ENCODE measurements at places on chromosomes 13 and 19.

GRCh38 chr13:33637978-33638743, 179.8 kb upstream of the RFC3 start:
- DNase-seq = no peak

DNA sequence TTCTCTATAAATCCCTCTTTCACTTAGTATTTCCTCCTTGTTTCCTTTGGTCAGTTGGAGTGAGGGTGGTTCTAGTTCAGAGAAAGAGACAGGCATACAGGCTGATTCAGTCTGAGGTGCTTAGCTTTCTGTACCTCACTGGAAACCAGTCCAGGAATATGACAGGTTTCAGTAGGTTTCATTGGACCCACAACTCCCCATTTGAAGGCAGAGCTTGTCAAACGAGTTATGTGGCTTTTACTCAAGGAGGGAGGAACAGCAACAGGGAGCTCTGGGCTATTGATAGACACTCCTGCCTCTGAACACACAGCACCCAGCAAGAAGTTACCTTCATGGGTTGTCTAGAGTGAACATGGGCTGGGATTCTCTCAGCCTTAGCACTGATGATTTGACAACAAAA, 14.5 kb downstream of the ACTN4 start:
- DNase-seq = no peak

DNA sequence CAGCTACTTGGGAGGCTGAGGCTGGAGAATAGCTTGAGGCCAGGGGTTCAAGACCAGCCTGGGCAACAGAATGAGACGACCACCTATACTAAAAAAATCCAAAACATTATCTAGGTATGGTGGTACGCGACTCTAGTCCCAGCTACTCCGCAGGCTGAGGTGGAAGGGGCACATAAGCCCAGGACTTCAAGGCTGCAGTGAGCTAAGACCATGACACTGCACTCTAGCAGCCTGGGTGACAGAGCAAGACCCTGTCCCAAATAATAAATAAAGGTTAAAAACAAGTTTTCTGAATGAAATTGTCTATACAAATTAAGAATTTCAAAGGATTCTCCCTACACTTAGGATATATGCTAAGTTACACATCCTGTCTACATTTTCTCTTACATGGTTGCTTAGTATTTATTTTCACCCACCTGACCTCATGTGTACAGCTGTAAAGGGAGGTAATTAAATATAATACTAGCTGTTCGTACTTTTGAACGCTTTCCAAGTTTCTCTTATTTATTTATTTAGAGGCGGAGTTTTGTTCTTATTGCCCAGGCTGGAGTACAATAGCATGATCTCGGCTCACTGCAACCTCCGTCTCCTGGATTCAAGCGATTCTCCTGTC, 1.6 kb downstream of the SLC25A30 start:
- DNase-seq = no peak

DNA sequence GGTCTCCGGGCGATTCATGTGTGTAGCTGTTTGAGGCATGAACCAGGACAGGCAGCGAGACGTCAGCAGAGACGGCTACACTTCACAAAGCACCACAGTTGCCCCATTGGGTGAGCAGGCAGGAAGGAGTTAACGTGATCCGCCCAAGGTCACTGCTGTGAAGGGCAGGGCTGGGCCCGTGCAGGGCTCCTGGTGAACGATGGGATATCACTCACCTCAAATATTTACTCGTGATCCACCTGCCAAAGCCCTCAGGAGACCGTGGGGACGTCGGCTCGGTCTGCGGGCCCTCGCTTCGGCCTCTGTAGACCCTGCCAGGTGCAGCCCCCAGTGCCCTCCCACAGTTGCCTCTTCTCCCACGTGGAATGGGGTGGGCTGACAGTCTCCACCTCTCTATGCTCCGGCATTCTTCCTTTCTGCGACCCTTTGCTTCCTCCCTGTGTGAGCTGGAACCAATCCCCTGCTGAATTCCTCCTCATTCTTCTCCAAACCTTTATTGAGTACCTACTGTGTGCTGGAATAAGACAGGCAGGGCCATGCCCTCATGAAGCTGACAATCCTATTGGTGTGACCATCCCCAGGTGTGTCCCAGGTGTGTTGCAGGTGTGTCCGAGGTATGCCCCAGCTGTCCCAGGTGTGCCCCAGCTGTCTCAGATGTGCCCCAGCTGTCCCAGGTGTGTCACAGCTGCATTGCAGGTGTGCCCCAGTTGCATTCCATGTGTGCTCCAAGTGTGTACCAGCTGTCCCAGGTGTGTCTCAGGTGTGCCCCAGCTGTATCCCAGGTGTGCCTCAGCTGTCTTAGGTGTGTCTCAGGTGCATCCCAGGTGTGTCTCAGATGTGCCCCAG, 2.0 kb upstream of the GRK1 start:
- no peak for DNase-seq

DNA sequence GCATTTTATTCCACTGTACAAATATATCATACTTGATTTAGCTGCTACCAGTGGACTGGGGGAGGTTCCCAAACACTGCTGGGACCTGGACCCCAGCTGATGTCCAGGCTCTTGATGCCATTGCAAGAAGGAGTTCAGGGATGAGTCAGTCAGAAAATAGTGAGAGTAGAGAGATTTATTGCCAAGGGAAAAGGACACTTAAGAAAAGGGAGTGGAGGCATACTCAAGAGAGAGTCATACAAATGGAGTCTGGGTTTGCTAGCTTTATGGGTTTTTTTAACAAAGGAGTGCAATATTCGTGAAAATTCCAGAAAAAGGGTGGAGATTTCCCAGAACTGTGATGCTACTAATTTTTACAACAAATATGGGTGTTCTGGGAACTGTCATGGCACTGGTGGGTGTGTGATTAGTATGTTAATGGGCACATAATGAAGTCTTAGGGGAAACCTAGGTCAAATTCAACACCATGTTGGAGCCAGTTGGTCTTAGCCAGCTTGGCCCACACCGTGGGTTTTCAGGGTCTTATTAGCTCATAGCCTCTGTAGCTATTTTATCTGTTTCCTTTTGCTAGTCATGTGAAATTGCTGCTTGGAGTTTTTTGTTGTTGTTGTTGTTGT, 36.2 kb downstream of the GPC6 start:
- DNase-seq = no peak

DNA sequence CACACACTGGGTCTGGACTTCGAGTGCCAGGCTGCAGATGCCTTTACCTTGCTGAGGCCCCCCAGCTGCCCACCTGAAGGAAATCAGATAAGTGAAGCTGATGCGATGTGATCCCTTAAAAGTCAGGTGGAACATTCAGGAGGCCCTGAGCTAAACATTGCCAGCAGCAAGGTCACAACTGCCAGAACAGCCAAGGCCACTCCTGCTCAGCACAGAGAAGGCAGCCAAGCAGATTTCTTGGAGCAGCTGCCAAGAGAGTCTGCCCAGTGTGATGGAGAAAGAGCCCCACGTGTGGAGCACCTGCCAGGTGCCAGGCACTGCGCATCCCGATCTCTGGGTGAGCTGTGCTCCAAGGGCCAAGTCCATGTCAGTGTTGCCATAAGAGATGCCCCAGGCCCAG, 20.6 kb upstream of the UQCRFS1 start:
- no peak for DNase-seq

DNA sequence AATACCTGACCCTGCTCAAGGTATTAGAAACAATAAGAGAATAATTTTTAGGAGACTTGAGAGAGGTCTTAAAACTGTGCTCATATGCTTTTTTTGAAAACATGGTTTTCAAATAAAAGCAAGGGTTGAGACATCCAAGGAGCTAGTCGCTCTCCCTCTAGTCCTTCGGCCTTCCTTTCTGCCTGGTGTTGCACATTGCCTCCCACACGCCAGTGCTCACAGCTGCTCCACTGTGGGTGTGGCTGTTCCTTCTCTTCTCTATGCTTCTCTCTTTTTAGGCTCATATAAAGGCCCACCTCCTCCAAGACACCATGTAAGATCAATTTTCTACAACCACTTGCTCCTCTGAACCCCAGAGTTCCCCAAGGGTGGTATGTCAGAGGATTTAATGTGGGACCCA, 352.6 kb downstream of the ENOX1 start:
- no peak for DNase-seq
